ENCODE measurements at places on chromosomes 2 and 18.
A peak's percentile ranks its signal among the peaks of the same experiment; 100 is the strongest.

GRCh38 chr18:48896326-48896874, 54.4 kb downstream of the SMAD7 start:
- no peak for DNase-seq

GRCh38 chr2:23326330-23326729, 58.6 kb upstream of the KLHL29 start:
- DNase-seq, result no peak

GRCh38 chr2:156511122-156511521, 74.9 kb downstream of the GPD2 start:
- DNase-seq, result no peak

GRCh38 chr18:79884963-79885728, 66.3 kb downstream of the SLC66A2 start:
- DNase-seq, result peak; percentile 50

GRCh38 chr2:232542715-232543467, 3.4 kb downstream of the CHRNG start:
- no peak for DNase-seq

DNA sequence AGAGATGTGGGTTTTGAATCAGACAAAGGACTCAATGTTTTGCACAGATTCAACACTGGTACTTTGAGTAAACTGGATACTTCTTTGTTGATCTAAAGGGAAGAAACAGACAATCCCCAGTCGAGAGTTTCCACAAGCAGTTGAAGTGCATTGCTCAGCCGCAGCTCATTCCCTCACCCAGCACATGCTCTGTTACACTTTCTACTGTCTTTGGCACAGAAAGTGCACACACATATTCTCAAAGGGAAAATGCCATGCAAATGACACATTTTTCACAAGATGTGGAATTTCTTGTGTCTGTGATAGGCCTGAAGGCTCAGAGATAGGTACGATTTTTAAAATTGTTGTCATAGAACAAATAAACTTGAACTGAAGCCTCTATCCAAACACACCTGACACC, 258.9 kb upstream of the TRIB2 start:
- no peak for DNase-seq

DNA sequence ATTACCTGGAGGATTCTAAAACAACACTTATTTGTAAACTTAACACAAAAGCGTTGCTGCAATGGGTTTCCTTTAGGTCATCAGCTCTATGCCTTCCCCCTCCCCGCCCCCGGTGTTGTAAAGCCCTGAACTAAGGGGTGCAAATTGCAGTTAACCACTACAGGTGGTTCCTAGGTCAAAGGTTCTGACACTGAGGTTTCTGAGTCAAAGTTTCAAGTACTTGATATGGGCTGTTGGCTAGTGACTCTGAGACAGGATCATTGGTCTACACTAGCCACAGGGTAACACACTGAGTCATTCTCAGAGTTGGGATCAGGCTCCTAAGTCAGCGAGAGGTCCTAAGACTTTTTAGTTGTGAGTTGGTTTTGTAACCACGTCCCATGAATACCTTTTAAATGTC, 15.4 kb downstream of the IL1B start:
- no peak for DNase-seq

DNA sequence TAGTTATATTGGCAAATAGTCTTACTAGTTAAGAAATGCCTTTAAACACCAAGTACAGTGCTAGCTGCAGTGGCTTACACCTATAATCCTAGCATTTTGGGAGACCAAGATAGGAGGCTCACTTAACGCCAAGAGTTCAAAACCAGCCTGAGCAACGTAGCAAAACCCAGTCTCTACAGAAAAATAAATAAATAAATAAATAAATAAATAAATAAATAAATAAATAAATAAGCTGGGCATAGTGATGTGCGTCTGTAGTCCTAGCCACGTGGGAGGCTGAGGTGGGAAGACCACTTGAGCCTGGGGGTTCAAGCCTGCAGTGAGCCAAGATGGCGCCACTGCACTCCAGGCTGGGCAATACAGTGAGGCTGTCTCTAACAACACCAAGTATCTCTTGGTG, 158.6 kb upstream of the ALPP start:
- no peak for DNase-seq

Measured in RWPE2 (cell line).